Activated CD8-positive, alpha-beta T cell treated with anti-CD3 and anti-CD28 coated beads, Interleukin-2, amount 10 ng/mL, durations not matched to agents 7 days and 5 days (primary cell): ENCODE measurements at places on chromosomes 2 and 18. TPM values are rescaled to one million over a fixed set of nuclear protein-coding genes. Genes with fewer than 3 reads are reported as not detected.

Gene NXPH2
- not detected for total RNA-seq

DNA sequence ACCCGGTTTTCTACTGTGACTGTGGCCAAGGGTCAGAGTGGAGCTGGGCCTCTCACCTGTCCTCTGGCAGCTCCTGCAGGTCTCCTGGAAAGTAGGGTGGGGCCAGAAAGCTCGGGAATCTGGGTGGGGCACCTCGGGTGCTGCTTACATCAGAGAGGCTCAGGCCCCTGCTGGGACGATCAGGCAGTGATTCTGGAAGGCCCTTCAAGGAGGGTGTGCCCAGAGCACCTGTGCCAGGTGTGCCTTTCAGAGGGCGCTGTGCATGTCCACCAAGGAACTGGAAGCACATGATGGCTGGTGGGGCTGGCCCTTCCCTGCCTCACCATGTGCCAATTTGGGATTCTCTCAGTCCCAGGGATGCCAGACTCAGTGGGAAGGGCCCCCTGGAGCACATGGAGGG, 44.0 kb downstream of the ATP6V1C2 start:
- no peaks in the 10 kb centered on the region for H3K27me3 ChIP-seq
- H3K4me3 ChIP-seq: no peak overlapping the region
- H3K27ac ChIP-seq: no peak overlapping the region
- no peaks in the 10 kb centered on the region for H3K4me1 ChIP-seq
- DNase-seq: no peak
- no peaks in the 10 kb centered on the region for H3K36me3 ChIP-seq

DNA sequence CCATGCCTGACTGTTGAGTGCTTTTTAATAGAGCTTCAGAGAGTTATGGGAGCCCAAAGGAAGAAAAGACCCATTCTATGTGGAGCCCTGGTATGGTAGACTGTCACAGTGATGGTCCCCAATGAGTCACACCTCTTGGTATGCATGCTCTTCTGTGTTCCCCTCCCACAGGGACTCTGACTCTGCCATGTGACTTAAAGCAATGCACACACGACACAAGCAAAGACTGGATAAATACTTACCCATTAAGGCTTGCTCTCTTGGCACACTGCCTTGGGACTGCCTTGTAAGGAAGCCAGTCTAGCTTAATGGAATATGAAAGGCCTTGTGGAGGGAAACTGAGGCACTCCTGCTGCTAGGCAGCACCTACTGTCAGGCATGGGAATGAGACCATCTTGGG, 16.7 kb upstream of the DTNB start:
- H3K27me3 ChIP-seq: peaks cover 3% of the 10 kb centered on the region
- no peak overlapping the region for H3K27ac ChIP-seq
- no peaks in the 10 kb centered on the region for H3K4me1 ChIP-seq
- DNase-seq: no peak
- H3K4me3 ChIP-seq: no peak overlapping the region

DNA sequence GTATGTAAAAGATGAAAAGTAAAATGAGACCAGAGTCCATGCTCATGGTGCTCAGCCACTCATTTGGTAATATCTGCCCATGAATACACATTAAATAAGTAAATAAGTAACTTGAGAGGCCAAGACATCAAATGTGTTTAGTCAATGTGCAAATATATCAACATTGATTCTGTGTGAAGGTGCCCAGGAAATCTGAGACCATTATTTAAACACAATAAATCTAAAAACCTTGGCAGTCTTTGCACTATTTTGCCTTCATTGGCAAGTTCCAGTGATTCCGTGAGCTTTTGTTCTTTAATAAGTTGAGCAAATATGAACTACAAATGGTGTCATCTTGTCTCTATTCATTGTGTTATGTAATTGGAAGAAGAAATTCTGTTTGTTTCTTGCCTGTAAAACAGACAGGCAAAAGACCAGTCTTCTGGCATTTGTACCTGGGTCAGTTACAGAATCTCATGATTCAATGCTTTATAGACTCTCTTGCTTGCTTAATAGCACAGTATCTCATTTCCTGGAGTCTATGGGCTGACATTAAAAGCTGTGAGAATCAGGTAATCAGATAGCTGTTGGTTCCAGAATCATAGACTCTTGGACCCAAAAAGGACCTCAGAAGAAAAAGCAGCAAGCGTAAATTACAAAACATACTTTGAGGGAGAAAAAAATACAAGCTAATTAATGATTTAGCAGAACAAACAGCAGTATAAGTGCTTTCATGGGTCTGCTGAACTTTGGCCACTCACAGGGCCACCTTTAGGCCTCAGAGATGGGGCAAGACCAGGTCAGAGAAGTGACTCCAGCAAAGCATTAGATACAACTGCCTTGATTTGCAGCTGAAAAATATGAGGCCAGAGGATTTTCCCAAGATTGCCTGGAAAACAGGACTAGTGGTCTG, 20.0 kb upstream of the SERPINB3 start:
- no peak overlapping the region for H3K4me3 ChIP-seq
- H3K36me3 ChIP-seq: no peaks in the 10 kb centered on the region
- no peak overlapping the region for H3K27ac ChIP-seq
- H3K27me3 ChIP-seq: no peaks in the 10 kb centered on the region
- H3K4me1 ChIP-seq: no peaks in the 10 kb centered on the region

DNA sequence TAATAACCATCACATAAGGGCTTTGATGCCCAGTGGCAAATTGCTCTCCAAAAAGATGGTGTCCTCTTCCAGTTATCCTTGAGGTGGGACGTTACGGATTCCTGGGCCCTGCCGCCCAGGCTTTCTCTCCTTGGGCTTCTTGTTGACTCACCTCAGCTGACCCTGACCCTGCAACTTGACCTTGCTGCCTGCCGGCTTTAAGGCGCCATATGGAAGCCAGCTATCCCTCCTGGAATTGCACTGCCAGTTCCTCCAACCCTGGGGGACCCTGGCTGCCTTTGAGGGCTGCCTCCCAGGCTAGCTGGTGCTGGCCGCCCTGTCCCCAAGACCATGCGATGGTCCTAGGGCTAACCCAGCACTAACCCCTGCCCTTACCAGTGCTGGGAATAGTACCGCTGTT, 28.3 kb upstream of the B3GNT7 start:
- H3K27me3 ChIP-seq: no peaks in the 10 kb centered on the region
- no peak for DNase-seq
- H3K27ac ChIP-seq: no peak overlapping the region
- H3K4me3 ChIP-seq: no peak overlapping the region
- H3K36me3 ChIP-seq: no peaks in the 10 kb centered on the region

- no peaks in the 10 kb centered on the region for H3K36me3 ChIP-seq
- no peak overlapping the region for H3K4me3 ChIP-seq
- no peak overlapping the region for H3K27ac ChIP-seq
- no peak for DNase-seq
Measured at GRCh38 chr2:8997631-8998030, 5.9 kb downstream of the MBOAT2 start.
